RWPE1 (cell line): ENCODE measurements at places on chromosomes 4 and X.

DNA sequence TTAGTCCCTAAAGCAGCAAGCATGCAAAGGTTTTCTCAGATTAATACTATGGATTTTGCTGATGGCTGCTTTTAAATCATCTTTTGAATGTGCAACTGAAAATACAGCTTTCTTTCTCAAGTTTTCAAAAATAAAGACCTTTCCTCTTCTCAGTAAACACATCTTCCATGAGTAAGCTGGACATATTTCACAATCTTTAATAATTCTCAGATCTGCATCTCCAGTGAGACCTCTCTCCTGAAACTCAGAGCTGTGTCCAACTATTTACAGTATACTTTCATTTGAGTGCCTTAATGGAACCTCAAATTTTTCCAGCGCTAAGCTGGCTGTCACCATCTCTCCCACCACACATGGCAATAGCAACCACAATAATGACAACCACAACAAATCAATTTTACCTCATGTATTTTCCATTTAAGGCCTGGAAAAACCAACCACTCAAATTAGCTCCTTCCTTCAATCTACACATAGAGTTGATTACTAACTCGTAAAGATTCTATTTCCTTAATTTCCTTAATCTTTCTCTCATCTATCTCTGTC lies 192.4 kb upstream of the RPL34 start:
- DNase-seq: no peak

GRCh38 chr4:87392183-87392582 lies 1.2 kb upstream of the HSD17B11 start:
- DNase-seq: no peak

DNA sequence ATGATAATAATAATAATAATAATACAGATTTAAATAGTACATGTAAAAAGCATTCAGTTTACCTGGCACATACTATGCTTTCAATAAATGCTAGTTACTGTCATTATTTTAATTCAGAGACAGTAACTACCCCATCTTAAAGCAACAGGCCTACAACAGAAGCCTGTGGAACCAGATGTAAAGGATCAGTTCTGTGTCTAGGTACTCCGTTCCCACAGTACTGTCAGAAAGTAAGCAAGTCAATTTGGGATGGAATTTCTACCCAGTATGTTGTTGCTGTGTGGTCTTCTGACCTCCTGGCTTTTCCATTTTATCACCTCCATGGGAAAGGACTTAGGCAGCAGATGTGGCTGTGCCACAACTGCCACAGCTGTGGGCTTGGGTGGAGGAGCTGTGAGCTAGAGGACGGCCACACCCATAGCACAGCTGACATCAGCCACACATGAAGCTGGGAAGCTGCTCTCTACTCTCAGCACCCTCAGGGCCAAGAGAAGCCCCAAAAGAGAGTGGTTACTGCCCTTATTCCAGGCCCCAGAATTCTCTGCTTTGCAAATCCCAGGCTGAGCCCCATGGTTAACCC lies 102.8 kb downstream of the CBR4 start:
- DNase-seq: no peak

GRCh38 chr4:184064877-184065276 lies 152.8 kb downstream of the ENPP6 start:
- no peak for DNase-seq

GRCh38 chr4:157304769-157305168 lies 84.2 kb downstream of the GRIA2 start:
- DNase-seq: no peak

GRCh38 chr4:105666693-105667092 lies 41.8 kb downstream of the INTS12 start:
- DNase-seq: peak; percentile 10

- DNase-seq: no peak
These were observed 15.0 kb upstream of the HPGDS start for GRCh38 chr4:94357624-94358023.

DNA sequence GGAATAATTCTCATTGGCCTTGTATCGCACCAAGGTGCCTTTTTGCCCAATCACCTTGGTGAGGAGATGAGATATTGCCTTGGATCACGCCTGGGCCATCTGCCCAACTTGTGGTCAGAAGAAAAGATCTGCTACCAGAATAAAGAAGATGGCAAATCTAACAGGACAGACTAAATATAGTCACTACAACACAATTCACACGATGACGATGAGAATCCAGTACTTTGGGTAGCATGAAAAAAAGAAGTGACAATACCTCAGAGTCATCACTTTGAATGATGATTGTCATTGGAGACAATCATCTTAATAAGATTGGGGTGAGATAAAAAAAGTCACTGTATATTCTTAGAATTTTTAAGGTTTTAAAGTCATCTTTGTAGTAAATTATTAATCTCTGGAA lies 7.3 kb upstream of the MSL3 start:
- no peak for DNase-seq

- DNase-seq: no peak
These were observed 445.5 kb upstream of the NDST3 start for GRCh38 chr4:117588771-117589170.

- no peak for DNase-seq
These were observed 144.3 kb upstream of the CPEB2 start for GRCh38 chr4:14857981-14858380.

GRCh38 chrX:17174671-17175070 lies 200.3 kb upstream of the NHS start:
- DNase-seq: no peak

- DNase-seq: no peak
These were observed 1318.6 kb downstream of the TECRL start for GRCh38 chr4:63090641-63091040.

GRCh38 chr4:109942292-109942926 lies 29.7 kb downstream of the EGF start:
- DNase-seq: no peak

- DNase-seq: no peak
These were observed 91.6 kb upstream of the PLAC1 start for GRCh38 chrX:134749706-134750445.

DNA sequence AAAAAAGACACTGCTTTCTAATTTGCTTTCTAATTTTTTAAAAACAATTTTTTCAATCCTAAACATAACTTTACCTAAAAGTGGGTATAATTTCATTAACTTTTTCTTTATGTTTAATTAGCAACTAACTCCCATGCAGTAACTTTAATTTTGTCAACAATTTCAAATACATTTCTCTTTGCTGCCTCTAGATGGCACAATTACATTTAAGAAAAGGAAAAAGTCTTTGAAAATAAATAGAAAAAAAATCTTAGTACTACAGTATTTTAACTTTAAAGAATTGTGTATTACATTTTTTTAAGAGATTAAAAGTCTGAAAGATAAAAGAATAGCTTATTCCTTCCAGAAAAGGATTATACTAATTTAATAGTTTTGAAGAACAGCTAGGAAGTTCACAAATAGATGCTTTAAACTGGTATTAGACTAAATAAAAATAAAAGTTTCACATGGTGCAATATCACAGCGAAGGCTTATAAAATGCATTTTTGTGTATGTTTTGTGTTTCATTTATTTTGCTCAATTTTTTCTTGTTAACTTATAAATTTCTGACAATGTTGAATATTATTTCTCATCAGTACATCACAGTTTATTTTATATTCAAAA lies 105.1 kb downstream of the ADGRA3 start:
- DNase-seq: no peak

DNA sequence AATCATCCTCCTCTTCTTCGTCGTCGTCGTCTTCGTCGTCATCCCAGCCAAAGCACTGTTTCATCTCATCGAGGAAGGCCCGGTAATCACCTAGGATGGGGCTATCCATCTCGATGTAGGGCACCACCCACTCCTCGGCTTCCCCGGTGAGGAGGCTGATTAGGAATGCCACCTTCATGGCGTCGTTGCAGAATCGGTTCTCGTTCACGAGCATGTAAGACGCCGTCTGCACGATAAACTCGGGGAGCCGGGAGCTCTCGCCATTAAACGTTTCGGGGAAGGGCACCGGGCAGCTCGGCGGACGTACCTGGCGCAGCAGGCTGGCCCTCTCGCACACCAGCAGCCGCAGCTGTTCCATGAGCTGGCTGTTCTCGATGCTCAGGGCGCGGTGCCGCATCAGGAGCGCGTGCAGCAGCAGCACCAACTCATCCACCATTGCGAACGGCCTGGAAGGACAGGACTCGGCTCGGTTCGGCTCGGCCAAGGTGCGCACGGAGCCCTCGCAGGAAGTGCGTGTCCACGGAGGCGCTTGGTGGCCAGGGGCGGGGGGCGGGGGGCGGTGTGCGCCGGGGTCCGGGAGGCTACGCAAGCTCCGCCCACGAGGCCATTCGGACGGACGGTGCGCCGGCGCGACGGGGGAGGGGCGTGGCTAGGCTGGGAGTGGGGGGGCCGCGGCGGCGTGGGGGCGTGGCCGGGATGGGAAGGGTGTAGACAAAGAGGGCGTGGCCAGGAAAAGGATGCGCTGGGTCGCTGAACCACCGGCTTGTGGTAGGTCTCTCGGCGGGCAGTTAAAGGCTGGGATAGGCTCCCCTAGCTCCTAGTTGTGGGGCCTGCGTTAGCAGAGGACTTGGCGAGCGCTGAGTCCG lies at the start of gene LDOC1:
TSS of gene LDOC1 (minus strand) at position 544 of the 866 bp plus-strand sequence. CDS start at position 436, 108 bp downstream.
- peak; percentile 81 for DNase-seq

DNA sequence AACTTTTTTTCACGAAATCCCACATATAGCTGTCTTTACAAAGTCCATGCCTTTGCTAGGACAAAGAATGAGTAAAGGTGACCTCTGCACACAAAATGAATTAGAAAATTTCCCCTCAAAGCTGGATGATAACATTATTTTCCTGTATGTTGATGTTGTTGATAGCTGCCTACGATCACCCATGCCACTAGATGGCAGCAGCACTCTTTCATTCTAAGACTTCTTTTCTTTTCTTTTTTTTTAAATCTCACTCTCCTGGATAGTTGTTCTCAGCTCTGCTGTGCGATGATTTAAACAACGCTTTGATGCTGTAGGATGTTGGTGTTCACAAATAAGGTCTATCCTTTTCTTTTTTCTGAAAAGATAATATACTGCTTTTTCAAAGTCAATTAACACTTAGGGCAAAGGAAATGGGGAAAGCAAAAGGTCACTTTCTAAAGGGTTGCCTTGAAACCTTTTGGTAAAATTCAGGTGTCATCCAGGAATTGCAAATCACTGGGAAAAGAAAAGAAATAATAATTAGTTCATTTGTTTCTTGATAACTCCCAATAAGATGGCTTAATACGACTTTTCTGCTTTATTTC lies 266.8 kb downstream of the C4orf33 start:
- peak; percentile 46 for DNase-seq

- DNase-seq: peak; percentile 37
These were observed 15.3 kb downstream of the CPZ start for GRCh38 chr4:8607603-8608481.

- DNase-seq: no peak
These were observed 105.7 kb upstream of the CXorf66 start for GRCh38 chrX:140071037-140071436.

DNA sequence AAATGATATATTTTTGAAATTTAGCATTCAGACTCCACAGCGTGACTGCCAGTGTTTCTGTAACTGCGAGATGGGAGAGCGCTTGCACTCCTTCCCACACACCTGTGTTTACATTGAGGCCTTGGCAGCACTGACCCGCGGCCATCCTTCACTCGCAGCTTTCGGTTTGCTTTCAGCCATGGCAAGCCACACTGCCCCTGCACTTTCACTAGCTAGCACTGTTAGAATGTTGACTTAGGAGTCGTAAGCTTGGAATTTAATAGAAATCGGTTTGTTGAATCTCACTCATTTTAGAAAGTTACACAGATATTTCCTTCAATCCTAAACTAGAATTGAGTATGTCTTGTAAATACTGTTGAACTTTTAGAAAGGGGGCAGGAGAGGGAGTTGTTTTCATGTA lies 136.2 kb downstream of the CFAP299 start:
- peak; percentile 29 for DNase-seq

- DNase-seq: no peak
These were observed 91.6 kb downstream of the APBB2 start for GRCh38 chr4:41122775-41123174.

- no peak for DNase-seq
These were observed 261.8 kb downstream of the KCTD8 start for GRCh38 chr4:44186850-44187246.

DNA sequence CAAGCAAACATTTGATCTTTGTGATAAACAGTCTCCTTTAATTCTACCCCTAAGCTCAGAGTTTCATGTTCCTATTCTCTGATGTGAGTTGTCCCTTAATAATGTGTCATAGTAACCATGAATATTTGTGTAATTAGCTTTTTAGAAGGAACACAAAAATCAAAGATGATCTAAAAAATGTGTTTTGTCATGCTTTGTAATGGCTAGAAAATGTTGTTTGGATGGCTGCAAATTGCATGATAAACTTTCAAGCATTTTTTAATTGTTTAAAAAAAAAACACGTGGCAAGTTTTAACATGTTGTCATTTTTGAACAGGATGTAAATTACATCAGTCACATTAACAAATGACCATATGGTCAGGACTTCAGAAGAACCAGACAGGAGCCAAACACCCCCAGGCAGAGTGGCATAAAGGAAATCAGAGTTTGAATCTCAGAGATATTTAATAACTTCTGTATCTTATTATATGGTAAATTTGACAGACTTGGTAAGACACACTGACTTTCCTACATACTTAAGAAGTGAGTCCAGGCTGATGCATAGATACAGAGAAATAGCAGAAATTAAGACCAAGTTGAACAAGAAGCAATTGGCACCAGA lies 223.9 kb upstream of the VEGFC start:
- peak; percentile 67 for DNase-seq

- DNase-seq: no peak
These were observed 50.3 kb downstream of the GASK1B start for GRCh38 chr4:158122501-158122900.

GRCh38 chr4:75255261-75255660 lies 258.9 kb downstream of the RCHY1 start:
- DNase-seq: no peak

- no peak for DNase-seq
These were observed 1502.1 kb upstream of the ADGRL3 start for GRCh38 chr4:59698041-59698440.

DNA sequence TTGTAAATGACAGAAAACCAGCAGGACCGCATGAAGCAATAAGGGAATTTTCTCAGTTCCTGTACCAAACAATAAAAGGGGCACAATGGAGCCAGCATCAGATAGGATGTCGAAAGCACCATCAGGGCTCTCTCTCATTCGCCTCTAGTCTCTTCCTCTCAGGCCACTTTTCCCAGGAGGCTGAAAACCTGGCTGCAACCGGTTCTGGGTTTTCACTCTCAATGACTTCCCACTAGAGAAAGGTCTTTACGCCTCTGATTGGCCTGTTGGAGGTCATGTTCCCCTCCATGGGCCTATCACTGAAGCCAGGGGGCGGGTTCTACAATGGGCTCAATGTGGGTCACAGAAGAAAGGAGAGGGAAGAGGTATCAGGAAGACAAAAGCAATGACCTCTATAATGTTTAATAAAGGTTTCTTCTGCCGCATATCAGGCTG lies 29.3 kb downstream of the ZNF827 start:
- peak; percentile 39 for DNase-seq

- no peak for DNase-seq
These were observed 2253.2 kb upstream of the TENM3 start for GRCh38 chr4:179989975-179990374.

DNA sequence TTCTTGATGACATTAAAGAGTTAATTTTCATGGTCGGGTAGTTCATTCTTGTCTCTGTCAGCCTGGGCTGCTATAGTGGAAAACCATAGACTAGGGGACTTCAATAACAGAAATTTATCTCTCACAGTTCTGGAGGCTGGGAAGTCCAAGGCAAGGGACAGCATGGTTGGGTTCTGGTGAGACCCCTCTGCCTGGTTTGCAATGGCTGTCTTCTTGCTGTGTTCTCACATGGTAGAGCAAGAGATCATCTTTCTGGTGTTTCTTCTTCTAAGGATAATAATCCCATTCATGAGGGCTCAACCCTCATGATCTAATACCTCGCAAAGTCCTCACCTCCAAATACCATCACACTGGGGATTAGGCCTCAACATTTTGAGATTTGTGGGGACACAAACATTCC lies 50.1 kb downstream of the RHOH start:
- DNase-seq: no peak
